Stimulated activated CD4-positive, alpha-beta T cell treated with anti-CD3 and anti-CD28 coated beads, Interleukin-15, amount 100 ng/mL, for 24 hours (primary cell): ENCODE measurements at places on chromosomes 7 and 10.
A peak's percentile ranks its signal among the peaks of the same experiment; 100 is the strongest.

GRCh38 chr10:31697271-31698180, 231.1 kb downstream of the ARHGAP12 start:
- no peak for DNase-seq

- no peak for DNase-seq
Measured at GRCh38 chr10:88278912-88279311, 304.2 kb downstream of the RNLS start.

GRCh38 chr7:123494193-123494796, 40.1 kb downstream of the IQUB start:
- peak; percentile 15 for DNase-seq

DNA sequence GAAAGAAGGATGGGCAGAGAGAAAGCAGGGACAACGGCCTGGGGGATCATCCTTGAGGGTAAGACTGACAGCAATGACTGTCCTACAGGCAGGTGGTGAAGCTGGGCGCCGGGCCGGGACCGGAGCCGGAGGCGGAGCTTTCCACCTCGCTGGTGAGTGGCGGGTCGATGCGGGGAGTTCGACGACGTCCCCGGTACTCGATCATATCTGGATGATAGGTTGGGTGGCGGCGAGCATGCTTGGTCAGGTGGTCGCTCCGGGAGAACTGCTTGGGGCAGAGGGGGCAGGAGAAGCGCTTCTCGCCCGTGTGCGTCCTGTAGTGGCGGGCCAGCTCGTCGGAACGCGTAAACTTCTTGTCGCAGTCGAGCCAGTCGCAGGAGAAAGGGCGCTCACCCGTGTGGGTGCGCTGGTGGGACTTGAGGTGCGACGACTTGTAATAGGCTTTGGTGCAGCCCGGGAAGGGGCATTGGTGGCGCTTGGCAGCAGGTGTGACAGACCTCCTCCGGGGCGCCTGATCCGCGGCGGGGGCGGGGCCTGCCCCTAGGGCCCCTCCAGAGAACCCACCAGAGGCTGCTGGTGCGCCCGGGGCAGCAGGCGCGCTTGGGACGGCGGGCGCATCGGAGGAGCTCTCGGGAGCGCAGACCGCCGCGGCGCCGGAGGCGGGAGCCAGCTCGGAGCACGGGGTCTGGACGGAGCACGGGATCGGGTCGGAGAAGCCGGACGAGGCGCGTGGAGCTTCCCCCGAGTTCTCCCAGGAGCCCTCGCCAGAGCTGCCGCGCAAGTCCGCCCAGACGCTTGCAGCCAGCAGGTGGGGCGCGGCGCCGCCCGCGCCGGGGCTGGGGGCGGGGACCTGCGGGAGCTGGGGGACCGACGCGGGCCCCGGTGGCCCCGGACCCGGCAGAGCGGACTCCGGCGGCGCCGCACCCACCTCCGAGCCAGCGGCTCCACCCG, 752 bp downstream of the KLF14 start:
- DNase-seq: peak; percentile 57

DNA sequence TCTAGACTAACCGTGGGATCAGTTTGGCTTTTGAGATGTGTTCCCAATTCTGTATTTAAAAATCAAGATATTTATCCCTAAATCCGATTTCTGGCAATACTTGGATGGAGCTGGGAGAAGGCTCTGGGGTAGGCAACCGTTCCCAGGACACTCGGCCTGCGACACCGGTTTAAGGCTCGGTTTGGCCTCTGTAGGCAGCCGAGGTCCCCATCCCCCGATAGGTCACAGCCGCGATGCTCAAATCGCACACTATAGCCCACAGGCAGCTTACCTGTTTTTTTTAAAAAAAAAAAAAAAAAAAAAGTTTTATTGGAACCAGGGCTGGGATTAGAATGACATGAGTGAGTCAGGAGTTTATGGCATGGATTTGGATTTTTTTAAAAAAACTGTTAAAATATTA, 729 bp upstream of the TAF3 start:
- no peak for DNase-seq

DNA sequence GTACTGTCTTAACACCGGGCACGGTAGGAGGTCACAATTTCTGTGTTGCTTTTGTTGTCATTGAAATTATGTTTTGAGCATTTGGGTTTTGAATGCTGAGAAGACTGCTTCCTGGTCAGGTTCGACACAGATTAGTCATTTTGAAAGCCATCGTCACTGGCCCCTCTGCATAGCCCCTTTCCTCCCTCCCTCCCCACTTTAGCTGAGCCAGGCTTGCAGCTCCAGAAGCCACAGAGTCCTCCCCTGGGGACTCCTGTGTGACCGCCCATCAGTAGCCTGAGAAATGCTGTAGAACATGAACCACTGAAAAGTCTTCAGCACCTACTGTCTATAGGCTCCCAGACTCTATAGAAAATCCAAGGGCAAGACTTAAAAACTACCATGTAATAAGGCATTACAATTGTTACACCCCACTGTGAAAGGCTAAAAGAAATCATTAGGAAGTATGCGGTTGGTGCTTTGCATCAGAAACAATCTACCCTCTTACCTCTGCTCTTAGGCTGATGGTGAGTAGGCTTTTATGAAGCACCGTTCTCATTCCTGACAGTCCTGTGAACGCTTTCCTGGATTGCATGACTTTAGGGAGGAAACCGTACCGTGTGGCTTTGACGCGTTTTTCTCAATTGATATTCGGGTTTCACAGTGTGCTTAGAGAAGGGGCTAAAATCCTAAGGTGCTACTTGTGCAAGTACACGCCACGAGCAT, 24.8 kb downstream of the JCAD start:
- no peak for DNase-seq

DNA sequence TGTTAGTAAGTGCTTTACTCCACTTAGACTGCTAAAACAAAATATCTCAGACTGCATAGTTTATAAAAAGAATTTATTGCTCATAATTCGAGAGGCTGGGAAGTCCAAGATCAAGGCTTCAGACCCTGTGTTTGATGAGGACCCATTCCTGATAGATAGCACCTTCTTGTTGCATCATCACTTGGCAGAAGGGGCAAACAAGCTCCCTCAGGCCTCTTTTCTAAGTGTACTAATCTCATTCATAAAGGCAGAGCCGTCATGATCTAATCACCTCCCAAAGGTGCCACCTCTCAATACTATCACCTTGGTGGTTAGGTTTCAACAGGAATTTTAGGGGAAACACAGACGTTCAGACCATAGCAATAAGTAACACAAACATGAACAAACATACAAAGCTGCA, 55.4 kb downstream of the CRPPA start:
- no peak for DNase-seq

GRCh38 chr10:76451911-76452310, 1020.5 kb downstream of the LRMDA start:
- DNase-seq: no peak

DNA sequence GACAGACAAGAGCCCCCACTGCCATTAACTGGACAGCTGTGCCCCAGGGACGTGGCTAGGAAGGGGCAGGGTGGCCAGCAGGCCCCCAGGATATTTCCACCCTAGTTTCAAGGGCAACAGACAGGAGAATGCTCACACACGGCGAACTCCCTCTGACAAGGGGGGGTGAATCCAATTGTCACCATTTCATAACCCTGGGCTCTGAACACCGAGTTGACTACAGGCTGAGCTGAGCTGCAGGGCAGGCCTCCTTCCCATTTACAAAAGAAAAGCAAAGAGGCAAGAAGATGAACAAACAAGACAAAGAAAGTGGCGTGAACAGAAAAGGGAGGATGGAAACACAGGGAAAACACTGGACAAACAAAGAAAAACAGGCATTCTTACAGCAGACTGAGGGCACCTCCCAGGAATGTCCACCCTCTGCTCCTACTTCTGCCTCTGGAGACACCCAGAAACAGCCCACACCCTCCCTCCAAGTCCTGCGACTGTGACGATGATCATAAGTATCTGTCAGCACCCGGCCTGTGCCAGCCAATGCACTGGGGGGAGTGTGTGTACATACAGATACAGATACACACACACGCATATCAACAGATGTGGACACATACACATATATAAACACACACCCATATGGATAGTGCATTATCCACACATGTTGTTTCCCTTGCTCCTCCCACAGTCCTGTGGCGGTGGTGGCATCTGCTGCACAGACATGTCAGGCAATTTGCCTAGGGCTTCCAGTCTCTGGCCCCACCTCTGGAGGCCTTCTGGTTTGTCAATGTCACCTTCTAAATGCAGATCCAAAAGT, 66.2 kb downstream of the FAM53B start:
- DNase-seq: no peak

DNA sequence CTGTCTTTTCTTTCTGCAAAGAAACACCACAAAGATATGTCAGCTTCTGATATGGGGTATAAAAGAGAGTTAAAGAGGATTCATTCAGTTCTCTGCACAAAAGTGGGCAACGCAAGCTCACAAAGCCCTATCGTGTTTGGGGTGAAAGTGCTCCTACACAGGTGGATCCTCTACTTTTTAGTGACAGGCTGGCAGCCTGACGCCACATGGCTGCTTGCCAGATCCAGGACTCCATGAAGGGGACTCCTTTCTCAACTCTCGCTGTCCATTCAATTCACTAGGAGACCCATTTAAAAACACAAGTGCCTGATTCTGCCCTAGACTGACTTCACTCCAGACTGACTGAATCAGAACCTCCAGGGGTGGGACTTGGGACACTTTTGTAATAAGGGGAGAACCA, 8.0 kb downstream of the PARP12 start:
- DNase-seq: no peak

- DNase-seq: peak; percentile 24
Measured at GRCh38 chr10:29689001-29689400, 54.2 kb upstream of the SVIL start.

GRCh38 chr10:62450912-62451610, 76.9 kb downstream of the ZNF365 start:
- DNase-seq: no peak

DNA sequence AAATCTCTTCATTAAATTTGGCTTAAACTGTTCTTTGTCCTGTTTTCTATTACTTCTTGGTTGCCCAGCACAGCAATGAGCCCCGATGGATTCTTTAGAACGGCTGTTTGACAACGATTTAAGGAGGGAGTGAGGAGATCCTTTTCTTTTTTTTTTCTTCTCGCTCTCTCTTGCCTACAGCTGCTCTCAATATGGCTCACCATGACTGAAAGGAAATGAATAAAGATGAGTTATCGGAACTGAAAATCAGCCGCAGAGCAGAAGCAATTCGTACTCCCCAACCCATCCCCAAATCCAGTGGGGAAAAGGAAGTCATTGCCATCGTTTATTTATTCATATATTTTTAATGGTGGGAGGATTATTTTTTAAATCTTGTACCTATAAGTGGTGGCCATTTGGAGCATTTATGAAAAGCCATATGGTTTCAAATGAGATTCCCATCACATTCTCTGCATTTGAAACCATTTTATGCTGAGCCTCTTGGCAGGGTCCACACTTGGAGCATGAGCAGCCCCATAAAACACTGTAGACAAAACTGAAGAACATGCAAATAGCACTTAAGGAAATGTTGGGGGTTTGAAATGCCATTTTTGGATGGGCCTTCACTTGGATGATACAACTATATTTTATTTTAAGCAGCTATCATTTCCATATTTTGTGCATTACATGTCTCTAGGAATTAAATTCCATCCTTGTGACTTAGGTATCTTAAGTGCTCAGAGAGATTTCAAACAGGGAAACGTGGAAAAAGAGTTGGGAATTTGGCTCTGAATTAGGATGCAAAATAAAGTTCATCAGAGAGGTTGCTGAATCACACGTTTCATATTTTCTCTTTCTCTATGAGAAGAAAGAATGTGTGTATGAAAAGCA, 107.7 kb upstream of the FZD1 start:
- no peak for DNase-seq

DNA sequence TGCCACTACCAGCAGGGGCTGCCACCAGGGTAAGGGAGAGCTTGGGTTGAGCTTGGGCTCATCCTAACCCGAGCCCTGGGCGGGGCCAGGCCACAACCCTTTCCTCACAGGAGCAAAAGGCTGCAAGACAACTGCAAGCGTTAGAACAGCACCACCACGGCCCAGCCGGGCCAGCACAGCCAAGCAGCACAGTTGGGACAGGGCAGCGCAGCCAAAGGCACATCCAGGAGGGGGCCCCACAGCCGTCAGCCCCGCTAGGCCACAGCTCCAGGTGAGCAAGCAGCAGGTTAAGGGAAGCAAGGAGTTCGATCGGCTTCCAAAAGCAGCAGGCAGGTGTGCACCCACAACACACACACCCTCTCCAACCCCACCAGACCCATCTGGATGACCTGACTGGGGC, 7.0 kb upstream of the NDST2 start:
- no peak for DNase-seq

- DNase-seq: no peak
Measured at GRCh38 chr7:29120955-29121354, 25.4 kb downstream of the CPVL start.

DNA sequence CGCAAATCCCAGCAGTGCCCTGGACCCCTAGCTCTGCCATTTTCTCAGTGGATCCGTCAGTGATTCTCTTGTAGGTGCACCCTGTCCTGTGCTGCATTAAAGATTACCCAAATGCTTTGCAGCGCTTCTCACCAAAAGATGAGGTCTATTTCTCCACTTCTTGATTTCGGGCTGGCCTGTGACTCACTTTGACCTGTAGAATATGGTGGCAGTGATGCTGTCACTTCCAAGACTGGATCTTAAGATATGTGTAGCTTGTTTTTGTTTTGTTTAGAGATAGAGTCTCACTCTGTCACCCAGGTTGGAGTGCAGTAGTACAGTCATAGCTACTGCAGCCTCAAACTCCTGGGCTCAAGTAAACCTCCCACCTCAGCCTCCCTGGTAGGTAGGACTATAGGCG, 37.0 kb upstream of the ZMIZ1 start:
- DNase-seq: no peak

DNA sequence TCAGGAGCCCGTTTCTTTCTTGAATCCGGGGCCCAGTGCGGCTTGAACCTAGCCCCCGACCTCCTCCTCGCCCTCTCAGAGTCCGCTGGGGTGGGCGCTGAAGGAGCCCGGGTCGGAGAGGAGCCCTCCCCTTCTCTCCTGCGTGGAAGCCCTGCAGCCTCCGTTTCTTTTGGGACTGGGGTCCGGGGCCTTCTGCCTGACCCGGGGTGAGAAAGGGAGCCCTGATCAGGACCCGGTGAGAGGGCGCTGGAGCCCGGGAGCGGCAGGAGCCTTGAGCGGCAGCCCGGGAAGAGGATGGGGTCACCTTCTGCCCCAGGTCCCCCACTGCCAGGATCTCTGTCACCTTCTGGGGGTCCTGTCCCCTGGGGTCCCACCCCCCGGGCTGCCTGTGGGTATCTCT, 162.3 kb downstream of the ZNF33B start:
- no peak for DNase-seq

GRCh38 chr7:108403597-108404217, 52.5 kb downstream of the NRCAM start:
- DNase-seq: no peak

DNA sequence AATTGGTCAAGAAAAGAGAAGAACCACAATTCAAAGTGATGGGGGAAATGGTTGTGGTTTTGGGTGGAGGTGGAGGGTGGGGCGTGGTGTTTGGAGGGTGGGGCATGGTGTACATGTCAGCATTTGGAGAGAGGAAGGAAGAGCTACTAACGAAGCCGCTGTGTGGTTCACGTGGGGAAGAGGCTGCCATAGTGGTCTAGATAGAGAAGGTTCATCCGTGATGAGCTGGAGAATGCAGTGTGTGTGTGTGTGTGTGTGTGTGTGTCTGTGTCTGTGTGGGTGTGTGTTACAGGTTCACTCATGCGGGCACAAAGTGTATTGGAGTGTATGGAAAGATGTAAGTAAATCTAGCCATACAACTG, 6.1 kb upstream of the VCL start:
- peak; percentile 78 for DNase-seq
